Effector CD4-positive, alpha-beta T cell (primary cell): ENCODE measurements at places on chromosomes 1 and 21.

DNA sequence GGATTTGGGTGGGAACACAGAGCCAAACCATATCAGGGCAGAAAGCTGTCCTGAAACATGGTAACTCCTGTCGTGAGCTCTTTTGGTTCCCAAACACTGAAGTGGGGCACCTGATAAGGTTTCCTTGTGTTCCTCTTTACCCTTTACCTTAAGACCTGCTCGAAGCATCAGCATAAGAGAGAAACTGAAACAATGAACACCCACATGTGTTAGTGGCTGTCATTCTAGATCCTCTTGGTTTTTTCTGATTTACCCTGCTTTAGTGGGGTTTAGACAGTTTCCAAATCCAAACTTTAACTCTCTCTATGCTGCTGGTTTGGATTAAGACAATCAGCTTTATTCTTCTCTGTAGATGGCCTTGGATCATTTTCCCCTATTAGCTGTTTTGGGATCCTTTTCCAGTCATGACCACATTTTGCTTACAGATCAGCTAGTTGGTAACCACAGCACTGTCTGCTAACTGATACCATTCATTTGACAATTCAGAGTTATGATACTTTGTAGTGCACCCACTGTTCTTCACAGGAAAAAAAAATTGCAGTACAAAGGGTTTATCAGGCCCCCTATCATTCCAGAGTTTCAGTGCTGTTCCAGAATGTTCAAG, 975 bp upstream of the MNDA start:
- no peak for DNase-seq

- DNase-seq: no peak
Measured at GRCh38 chr1:32948905-32949304, 15.7 kb downstream of the RNF19B start.

DNA sequence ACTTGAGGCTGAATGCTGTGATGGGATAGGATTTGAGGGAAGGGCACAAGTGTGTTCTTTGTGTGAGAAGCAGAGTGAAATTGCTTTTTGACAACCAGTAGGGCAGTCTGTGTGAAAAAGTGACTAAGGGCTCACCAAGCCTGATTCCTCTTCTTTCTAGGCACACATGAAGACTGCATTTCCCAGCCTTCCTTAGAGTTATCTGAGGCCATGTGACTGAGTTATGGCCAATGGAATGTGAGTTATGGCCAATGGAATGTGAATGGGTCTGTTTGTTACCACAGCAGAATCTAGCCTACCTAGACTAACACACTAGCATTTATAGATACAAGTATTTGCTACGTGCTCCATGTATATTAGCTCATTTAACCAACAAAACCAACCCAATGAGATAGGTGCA, 35.3 kb upstream of the DIRAS3 start:
- no peak for DNase-seq

DNA sequence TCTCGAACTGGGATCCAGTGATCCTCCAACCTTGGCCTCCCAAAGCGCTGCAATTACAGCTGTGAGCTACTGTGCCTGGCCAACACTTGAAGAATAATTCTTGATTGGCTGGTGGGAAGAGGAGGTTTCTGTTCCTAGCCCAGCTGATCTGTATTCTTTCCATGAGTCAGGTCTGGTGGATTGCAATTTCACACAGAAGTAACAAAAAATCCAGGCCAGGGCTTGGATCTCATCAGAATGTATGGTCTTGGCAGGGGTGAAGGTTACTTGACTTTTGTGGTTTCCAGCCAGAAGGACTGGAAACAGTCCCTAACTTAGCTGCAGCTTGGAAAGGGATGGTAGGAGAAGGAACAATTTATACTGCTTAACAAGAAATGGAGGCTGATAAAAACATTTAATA, 5.1 kb upstream of the HP1BP3 start:
- no peak for DNase-seq

DNA sequence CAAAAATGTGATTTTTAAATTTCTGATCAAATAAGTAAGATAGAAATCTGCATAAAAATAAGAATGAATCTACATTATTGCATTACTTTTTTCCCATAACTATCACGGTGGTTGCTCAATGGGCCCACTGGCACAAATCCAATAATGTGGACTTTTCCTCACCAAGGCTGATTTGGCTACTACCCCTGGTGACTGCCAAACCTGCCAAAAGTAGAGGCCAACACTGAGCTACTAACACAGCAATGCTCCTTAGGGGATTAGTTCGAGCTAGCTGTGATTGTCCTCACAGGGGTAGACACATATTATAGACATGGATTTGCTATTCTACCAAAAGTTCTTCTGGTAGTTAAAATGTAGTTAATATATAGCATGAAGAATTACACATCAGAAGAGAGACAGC, 107.7 kb upstream of the ZNHIT6 start:
- no peak for DNase-seq

DNA sequence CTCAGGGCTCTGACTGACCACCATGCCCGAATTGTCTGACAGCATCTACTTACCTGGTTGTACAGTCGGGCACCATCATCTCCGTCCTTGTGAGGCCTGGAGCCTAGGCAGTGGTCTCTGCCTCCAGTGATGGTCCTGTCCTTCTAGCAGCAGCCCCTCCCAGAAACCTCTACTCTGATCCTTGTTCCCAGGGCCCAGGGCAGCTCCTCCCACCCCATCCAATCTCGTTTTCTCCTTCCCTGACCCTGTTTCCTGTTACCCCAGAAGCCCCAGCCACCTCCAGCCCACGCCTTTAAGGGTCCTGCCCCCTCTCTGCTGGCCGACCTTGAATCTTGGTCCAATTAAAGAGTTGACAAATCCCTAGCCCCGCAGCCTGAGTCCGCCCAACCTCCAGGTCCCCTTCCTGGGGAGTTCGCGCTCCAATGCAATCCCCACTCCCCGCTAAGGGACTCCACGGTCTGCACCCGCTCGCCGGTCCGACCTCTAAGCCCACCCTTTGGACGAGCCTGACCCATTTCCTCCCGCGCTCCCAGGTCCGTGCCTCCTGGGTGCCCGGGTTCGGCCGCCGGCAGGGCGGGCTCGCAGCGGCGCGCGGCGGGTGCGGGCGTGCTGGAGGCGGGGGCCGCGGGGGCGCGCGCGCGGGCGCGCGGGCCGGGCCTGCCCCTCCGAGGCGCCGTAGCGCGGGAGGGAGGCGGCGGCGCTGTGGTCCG, at the start of gene B4GALT2:
B4GALT2 (plus strand) TSS at position 660 of the 710 bp plus-strand sequence. CDS start 1,951 bp downstream, outside the sequence.
- no peak for DNase-seq

DNA sequence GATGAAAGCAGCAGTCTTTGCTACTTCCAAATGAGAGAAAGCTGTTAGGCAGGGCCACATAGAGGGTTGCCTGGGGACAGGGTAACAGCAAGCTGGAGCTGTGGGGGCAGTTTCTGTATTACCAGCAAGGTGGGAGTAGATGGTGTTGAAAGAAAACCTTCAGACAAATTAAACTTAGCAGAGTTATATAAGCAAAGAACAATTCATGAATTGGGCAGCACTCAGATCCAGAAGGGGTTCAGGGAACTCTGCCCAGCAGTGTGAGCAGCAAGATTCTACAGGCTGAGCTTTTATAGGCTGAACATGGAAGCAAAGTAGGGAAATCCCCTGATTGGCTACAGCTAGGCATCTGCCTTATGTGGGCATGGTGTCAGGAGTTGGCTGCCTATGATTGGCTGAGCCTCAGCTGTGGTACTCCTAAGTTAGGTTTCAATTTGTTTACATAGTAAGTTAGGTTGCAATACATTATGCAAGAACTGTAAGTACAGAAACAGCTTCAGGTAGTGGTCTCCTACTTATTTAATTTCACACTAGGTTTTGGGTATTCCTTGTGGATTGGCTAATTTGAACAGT, 64.1 kb upstream of the TMPRSS2 start:
- DNase-seq: no peak

- no peak for DNase-seq
Measured at GRCh38 chr1:47507881-47508701, 70.2 kb downstream of the FOXD2 start.

DNA sequence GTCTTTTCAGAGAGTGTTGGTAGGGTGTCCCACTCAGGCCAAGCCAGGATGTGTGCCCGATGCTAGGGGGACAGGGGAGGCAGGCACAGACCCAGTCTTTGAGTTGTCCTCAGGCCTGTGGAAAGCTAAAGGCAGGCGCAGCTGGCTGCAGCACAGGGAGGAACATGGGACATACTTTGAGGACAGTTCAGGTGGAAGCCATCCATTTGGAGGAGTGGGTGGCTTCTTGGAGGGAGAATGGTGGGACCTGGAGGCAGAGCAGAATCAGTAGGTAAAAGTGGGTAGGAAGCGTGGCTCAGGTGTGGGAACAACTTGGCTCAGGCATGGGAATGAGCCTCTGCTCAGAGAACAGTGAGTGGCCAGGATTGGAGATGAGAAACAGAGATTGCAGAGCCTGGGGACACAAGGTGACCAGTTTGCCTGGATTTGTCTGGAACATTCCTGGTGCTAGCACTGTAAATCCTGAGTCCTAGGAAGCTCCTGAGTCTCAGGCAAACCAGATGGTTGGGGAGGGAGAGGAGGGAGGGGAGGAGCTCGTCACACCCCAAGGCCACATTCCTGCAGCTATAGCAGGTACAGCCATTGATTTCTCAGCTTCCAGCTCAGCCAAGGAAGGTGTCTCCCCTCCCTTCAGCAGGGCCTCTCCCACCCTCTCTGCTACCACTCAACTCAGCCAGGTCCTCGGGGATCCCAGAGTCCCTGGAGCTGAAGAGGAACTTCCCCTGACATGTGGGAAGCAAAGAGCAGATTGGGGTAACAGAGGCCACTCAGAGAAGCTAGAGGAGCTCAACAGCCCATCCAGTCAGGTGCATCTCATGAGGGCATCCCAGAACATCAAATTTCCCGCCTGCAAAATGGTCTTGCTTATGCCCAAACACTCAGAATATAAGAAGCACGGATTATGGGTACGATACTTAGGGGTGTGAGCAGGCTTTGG, 65.2 kb upstream of the TINAGL1 start:
- no peak for DNase-seq

- no peak for DNase-seq
Measured at GRCh38 chr1:24639881-24640280, 3.2 kb upstream of the SRRM1 start.

- no peak for DNase-seq
Measured at GRCh38 chr1:221444346-221444745, 297.5 kb downstream of the DUSP10 start.

- no peak for DNase-seq
Measured at GRCh38 chr1:245938046-245938435, 569.0 kb downstream of the SMYD3 start.
